GM12892 (cell line): ENCODE measurements at places on chromosomes 4 and X.

DNA sequence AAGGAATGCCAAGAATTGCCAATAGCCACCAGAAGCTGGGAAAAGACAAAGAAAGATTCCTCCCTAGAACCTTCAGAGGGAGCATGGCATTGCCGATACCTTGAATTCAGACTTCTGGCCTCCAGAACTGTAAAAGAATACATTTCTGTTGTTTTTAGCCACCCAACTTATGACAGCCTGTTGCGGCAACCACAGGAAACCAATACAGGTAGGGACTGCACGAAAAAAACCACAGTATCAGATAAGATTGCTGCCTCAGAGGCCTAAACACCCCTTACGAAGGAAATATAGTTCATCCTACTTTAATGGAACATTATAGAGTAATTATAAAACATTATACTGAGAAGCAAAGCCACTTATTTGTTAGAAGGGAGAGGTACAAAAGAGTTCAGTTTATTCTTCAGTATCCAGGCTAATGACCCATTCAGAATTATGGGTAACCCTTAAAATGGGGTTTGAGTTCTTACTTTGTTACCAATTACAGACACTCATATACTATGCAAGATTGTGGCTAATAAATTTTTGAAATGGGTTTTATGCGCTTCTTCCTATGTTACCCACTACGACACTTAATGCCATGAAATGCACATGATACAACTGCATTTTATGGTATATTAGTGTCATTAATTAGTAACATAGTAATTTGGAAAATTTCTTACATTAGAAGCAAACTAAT lies 37.4 kb upstream of the SMIM10L2A start:
- no peak for DNase-seq

DNA sequence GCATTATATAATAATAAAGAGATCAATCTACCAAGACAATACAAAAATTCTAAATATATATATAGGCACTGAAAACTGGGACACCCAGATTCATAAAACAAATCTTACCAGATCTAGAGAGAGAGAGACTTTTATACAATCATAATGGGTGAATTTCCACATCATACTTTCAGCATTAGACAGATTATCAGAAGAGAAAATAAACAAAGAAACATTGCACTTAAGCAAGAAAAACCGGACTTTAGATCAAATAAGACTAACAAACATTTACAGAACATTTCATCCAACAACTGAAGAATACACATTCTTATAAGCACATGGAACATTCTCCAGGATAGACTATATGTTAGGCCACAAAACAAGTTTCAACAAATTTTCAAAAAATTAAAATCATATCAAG lies 245.1 kb downstream of the INPP4B start:
- DNase-seq, result no peak

DNA sequence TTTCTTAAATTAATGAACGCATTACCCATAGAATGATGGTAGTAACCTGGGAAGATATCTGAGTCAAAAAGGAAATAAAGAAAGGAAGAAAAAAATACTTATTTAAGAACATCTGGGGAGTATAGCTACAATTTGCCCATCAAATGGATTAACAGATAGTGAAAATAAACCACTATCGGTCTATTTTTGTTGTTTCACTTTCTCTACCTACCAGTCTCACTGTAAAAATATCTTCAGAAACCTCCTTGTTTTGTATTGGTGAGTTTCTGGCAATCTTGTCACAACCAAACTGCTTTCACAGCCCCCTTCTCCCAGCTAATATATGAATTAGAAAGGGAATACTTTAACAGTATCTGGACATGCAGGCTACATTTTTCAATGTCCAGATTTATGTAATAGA lies 783.5 kb downstream of the STPG2 start:
- no peak for DNase-seq

- no peak for DNase-seq
These were observed at the start of gene GPM6B for GRCh38 chrX:13816643-13817627. Gene GPM6B (minus strand): TSS chrX:13817093. CDS start chrX:13816904, 189 bp downstream.

GRCh38 chrX:74343343-74344279 lies 39.6 kb downstream of the ZCCHC13 start:
- DNase-seq, result no peak

GRCh38 chr4:113122066-113122465 lies 72.6 kb downstream of the ANK2 start:
- no peak for DNase-seq

GRCh38 chr4:109576462-109576861 lies 16.4 kb downstream of the MCUB start:
- no peak for DNase-seq

DNA sequence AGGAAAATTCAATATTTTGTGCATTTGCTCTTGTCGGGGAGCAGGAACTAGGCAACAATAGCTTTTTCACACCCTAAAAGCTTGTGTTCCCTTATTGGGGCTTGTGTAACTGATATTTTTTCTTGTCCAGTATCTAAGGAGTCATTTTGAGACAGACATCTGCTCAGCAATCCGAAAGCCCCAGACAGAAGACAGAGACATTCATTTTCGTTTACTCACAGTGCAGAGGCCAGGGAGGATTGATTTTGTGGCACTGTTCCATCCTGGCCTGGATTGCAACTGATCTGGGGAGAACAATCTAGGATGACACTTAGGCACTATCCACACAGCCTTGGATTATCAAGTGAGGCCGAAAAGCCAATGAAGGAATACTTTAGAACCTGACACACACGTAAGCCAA lies 27.4 kb upstream of the PLAC1 start:
- DNase-seq, result no peak

- DNase-seq, result no peak
These were observed 20.8 kb downstream of the FGFR3 start for GRCh38 chr4:1813915-1814314.
